Activated T-helper 1 cell treated with anti-CD3 and anti-CD28 coated beads, Interleukin-2, amount 50 U/mL, for 16 hours (primary cell): ENCODE measurements at places on chromosomes 4 and X.

GRCh38 chr4:168605411-168605810 lies 108.6 kb downstream of the PALLD start:
- no peak for DNase-seq

- DNase-seq: no peak
Measured at GRCh38 chr4:141036786-141037185, 96.5 kb downstream of the RNF150 start.

DNA sequence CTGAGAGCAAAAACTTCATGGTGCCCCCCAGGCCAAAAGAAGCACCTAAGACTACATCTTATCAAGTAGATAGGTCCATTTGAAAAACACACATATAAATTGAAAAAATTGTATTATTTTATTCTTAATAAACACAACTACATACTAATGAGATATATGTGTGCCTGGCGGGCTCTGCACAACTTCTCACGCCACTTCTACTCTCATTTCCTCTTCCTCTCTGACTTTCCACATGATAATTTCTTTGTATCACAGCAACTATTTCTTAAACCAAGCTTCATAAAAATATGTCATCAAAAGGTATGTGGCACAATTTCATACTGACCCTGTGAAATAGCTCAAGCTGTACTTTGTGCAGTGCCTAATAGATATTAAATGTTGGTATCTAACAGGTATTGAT lies 10.7 kb upstream of the NPY2R start:
- no peak for DNase-seq

- DNase-seq: no peak
Measured at GRCh38 chr4:81164623-81165416, 50.2 kb downstream of the PRKG2 start.

DNA sequence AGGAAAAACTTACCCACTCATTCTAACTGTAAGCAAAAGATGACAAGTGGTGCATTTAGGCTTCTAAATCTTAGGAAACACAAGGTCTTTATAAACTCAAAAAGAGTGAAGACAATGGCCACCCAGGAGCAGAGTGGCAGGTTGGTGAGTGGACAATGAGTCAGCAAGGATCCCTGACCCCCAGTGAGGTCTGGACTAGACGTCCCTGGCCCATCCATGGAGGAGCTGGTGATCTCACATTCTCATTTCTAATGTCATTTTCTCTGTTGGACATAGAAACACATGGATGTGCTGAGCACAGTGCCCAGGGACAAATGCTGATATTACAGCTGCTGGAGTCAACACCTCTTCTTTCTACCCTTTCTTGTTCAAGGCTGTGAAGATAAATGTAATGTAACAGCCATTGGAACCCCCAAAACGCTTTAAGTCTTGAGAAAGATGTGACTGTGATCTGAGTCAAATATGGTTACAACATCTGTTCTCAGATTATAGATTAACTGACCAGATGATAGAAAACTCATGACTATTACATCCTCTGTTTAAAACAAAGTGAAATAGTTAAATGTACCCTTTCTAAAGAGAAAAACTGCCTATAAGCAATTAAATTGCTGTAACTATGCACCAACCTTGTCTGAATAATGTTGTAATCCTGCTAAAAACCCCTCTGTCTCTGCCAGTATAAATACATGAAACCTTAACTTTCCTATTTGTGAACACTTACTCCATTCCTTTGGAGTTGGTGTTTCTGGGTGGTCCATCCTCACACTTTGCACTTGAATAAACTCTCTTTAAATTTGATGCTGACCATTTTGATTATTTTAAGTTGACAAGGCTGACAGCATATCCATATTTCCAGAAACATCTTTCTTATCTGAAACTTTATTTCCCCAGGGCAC lies 92.7 kb downstream of the USP46 start:
- DNase-seq: no peak

DNA sequence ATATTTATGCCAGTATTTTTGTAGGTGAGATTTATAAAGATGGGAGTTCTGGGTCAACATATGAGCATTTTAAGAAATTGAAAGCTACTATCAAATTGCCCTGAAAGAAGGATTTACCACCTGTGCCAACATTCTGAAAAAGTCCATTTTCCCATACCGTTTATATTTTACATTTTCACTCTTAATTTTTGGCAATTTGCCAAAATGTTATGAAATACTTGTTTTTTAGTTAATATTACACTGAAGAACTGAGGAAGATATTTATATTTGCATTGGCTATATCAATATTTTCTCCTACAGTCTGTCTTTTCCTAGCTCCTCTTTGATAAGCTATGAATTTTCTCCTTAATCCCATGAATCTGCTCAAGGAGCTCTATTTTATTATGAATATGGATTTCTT lies 52.4 kb downstream of the DCHS2 start:
- no peak for DNase-seq

- DNase-seq: no peak
Measured at GRCh38 chr4:113919611-113920010, 59.8 kb downstream of the ARSJ start.

DNA sequence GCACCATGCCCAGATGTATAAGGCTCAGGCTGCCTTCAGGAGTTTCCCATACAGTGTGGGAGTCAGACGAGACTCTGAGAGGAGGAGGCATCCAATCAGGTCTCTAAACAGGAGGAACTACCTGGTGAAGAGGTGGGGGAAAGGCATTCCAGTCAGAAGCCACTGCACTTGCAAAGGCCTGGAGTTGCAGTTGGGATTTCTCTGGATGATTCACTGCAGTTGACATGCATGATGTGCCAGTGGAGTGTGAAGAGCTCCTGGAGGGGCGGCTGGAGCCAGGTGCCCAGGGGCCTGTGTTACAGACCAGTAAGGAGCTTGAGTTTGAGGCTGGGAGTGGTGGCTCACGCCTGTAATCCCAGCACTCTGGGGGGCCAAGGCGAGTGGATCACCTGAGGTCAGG lies 339.1 kb downstream of the ARHGAP10 start:
- no peak for DNase-seq

DNA sequence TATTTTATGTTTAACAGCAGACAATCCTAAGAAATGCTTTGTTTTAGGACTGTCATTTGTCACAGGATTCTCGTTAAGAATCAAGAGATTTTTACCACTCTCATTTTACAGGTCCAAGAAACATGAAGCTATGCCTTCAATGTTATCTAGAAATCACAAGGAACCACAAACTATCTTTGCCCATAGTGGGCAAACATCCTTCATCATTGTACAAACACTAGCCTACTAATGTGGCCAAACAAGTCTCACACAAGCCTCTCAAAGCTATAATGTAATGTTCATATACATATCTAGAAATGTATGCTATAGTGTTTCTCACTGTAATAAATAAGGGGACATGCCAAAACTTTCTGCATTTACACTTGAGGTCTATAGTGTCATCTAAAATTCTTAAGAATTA lies 26.8 kb downstream of the ZMAT1 start:
- no peak for DNase-seq

- no peak for DNase-seq
Measured at GRCh38 chrX:70032792-70033191, 16.9 kb downstream of the AWAT2 start.

DNA sequence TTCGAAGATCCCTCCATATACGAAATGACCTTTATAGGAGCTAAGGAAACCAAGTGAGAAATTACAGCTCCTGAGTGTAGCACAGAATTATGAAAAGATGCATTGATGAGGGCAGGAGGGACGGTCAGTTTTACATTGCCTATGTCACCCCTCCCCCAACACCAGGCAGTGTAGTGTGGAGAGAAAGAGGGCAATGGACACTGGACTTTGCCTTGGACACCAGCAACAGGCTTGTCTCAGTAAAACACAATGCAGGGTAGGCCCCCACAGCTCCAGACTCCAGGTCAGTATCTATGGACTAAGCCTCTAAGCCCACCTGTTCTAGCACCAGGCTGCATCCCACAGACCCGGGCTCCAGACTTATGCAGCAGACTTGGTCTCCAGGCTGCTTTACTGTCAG lies 16.5 kb downstream of the APOOL start:
- DNase-seq: no peak

DNA sequence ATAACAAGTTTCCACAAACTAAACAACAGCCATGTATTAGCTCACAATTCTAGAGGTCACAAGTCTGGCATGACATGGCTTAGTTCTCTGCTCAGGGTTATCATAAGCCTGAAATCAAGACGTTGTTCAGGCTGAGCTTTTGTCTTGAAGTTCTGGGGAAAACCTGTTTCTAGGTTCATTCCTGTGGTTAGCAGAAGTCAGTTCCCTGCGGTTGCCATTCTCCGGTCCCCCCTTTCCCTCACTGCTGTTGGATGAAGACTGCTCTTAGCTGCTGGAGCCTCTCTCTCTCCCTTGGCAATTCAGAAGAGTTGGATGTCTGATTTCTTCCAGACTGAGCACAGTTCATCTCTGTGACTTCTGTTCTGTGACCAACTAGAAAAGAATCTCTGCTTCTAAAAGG lies 962.6 kb downstream of the PCDH7 start:
- no peak for DNase-seq

GRCh38 chrX:68462653-68463052 lies 29.4 kb upstream of the OPHN1 start:
- no peak for DNase-seq

- no peak for DNase-seq
Measured at GRCh38 chrX:45889471-45889870, 655.8 kb downstream of the ZNF674 start.

- no peak for DNase-seq
Measured at GRCh38 chrX:9379697-9380551, 84.9 kb upstream of the TBL1X start.

- DNase-seq: no peak
Measured at GRCh38 chrX:45360571-45360970, 159.9 kb upstream of the DIPK2B start.

- peak; percentile 77 for DNase-seq
Measured at GRCh38 chrX:283115-283845, 2.1 kb downstream of the PLCXD1 start.

GRCh38 chrX:40628506-40628905 lies 5.3 kb downstream of the MPC1L start:
- DNase-seq: no peak

DNA sequence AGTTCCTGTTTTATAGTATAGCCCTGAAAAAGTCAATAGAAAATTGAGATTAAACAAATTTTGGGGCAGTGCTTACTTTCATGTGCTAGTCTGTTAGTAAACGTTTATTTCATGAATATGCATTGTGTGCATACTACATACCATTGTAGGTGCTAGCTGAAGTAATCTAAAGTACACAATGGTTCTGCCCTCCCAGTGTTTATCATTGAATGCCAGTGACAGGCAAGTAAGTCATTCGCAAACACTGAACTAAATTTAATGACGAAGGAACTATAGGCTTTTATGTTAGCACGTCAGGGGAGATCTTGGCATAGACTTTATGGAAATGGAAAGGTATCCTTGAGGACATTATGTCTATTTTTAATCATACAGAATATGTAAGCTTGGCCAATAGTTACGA lies 426.9 kb upstream of the EPHA5 start:
- DNase-seq: no peak

GRCh38 chr4:83548151-83548905 lies 12.4 kb downstream of the GPAT3 start:
- DNase-seq: peak; percentile 50

- DNase-seq: no peak
Measured at GRCh38 chr4:100430451-100430850, 87.4 kb downstream of the EMCN start.

GRCh38 chr4:116664198-116664597 lies 421.2 kb downstream of the TRAM1L1 start:
- no peak for DNase-seq

- DNase-seq: no peak
Measured at GRCh38 chr4:84892950-84893349, 73.5 kb downstream of the WDFY3 start.

GRCh38 chr4:105145903-105146275 lies 787 bp upstream of the TET2 start:
- DNase-seq: peak; percentile 20

- no peak for DNase-seq
Measured at GRCh38 chr4:101961144-101961543, 170.6 kb downstream of the BANK1 start.

GRCh38 chr4:161273607-161274006 lies 890.2 kb downstream of the FSTL5 start:
- no peak for DNase-seq

DNA sequence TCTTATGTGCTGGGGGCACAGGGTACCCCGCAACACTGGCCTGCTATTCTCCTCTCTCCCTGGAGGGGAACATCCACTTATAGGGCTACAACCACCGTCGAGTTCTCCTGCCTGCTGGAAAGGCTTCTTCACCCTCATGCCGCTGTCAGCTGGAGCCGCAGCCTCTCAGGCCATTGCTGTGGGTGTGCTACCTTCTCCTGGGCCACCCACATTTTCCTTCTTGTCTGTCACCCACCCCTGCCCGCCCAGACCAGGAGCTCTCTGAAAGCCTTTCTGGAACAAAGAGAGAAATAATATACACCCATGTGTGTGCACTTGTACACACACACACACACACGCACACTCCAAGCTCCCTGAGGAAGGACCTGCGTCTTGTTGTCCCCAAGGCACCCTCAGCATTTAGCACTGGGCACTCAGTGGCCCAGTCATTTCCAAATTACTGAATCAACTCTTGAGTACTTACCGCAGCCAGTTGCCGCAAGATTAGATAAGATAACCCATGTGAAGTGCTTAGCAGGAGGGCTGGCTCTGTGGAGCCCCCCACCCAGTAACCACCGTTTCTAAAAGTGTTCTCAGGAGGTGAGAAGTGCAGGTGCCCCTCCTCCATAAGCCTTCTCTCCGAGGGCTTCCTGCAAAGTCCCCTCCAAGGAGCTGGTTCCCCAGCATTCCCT lies 50.2 kb downstream of the CPZ start:
- DNase-seq: no peak
